ENCODE measurements at places on chromosomes 12 and 14.

DNA sequence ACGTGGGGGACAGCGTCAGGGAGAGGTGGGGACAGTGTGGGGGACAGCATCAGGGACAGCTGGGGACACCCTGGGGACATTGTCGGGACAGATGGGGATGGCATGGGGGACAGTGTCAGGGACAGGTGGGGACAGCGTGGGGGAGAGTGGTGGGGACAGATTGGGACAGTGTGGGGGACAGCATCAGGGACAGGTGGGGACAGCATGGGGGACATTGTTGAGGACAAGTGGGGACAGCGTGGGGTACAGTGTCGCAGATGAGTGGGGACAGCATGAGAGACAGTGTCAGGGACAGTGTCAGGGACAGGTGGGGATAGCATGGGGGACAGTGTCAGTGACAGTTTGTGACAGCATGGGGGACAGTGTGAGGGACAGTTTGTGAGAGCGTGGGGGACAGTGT lies 240.9 kb downstream of the TMEM121 start:
- DNase-seq, result no peak

DNA sequence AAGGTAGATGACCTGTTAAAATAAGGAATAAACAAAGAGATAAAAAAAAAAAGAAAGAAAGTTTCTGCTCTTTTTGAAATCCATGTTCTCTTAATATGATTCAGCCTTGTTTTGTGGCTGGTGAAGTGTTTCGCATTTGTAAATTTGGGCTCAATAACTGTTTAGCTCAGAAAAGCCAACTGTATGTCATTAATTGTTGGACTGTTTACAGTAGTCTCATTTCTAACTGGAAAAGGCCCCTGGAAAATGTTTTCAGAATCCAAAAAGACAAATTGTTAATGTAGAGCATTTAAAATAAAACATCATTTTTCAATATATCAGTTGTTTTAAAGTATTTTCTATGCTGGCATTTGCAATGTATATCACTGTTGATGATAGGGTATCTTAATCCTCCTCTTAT lies 47.4 kb upstream of the DYRK2 start:
- no peak for DNase-seq

DNA sequence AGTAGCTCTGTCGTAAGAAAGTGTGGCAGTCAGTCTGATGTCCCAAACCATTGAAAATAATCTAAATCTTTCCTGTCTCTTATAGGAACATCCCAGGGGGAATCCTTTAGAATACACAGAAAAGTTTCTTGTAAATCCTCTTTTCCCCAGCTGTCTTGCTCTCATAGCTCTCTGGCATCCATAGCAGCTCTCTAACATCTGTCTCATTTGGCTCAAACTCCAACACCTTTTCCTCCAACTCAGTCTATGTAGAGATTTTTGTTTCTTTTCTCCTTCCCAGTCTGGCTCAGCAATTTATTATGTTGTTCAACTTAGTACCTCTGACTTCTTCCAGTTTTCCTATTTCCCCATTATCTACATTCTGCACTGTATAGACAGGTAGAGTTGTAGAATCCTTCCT lies 84.4 kb upstream of the NEDD1 start:
- no peak for DNase-seq

DNA sequence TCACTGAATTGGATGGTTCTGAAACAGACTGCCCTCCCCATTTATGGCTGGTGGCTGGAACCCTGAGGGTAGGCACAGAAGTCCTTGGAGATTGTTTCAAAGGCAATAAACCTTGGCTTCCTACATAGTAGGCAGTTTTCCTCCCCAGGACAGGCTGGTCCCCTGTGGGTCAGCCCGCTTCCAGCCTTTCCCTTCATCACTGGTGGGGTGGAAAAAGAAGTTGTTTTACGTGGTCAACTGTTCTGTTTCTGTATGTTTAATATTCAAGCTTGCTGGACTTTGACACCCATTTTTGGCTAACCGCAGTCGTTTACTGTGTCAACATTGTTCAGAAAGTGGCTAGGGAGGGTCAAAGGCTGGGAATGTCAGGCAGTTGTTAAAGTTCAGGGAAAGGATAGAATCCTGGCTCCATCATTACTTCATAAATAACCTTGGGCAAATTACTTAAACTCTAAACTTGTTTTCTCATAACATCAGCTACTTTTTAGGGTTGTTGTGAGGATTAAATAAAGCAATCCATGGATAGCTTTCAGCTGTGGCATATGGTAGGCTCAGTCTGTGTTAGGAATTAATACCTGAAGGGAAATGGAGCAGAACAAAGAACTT lies 2.4 kb downstream of the KLHDC2 start:
- no peak for DNase-seq

GRCh38 chr14:90535556-90536090 lies 138.8 kb downstream of the CALM1 start:
- no peak for DNase-seq

- DNase-seq, result no peak
Measured at GRCh38 chr12:11822081-11822834, 172.8 kb downstream of the ETV6 start.

GRCh38 chr12:57835366-57836288 lies 10.9 kb downstream of the CTDSP2 start:
- DNase-seq, result no peak

- DNase-seq, result no peak
Measured at GRCh38 chr12:68796399-68796798, 11.6 kb upstream of the MDM2 start.

DNA sequence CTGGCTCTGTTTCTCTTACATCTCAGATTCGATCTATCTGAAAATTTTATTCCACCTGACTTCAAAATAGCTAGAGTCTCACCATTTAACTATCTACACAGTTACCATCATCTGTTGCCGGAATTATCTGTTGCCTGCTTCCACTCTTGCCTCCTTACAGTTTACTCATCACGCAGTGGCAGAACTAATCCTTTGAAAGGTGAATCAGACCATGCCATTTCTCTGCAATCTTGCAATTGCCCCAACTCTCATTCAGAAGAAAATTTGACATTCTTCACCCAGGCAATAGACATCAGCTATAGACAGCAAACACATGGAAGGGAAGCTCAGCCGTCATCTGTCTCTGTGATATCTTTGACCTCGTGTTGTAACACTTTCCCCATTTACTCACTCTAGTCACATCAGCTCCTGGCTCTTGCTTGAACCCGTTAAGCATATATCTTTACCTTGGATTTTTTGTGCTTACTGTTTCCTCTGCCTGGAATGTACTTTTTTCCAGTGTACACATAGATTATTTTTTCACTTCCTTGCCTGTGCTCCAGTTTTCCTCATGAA lies 85.5 kb downstream of the PDE3A start:
- DNase-seq, result no peak

Data from fibroblast of the conjunctiva (primary cell).